ENCODE measurements at places on chromosomes 13 and 19. TPM values are rescaled to one million over a fixed set of nuclear protein-coding genes. Genes with fewer than 3 reads are reported as not detected.

ZNF850 gene
- polyA plus RNA-seq: 0.27 TPM

LENG1 gene
- 9.5 TPM for polyA plus RNA-seq

TDRD3 gene
- 10.1 TPM for polyA plus RNA-seq

ZNF180 gene
- 4.6 TPM for polyA plus RNA-seq

IFI30 gene
- polyA plus RNA-seq: 480 TPM

C1QTNF9B gene
- not detected for polyA plus RNA-seq

IL4I1 gene
- polyA plus RNA-seq: not detected

FRY gene
- 2.0 TPM for polyA plus RNA-seq

MISP gene
- polyA plus RNA-seq: 189 TPM

LHB gene
- 8.9 TPM for polyA plus RNA-seq

FAM174C gene
- 118 TPM for polyA plus RNA-seq

SMIM44 gene
- polyA plus RNA-seq: 0.49 TPM

USE1 gene
- polyA plus RNA-seq: 40.5 TPM

DNA sequence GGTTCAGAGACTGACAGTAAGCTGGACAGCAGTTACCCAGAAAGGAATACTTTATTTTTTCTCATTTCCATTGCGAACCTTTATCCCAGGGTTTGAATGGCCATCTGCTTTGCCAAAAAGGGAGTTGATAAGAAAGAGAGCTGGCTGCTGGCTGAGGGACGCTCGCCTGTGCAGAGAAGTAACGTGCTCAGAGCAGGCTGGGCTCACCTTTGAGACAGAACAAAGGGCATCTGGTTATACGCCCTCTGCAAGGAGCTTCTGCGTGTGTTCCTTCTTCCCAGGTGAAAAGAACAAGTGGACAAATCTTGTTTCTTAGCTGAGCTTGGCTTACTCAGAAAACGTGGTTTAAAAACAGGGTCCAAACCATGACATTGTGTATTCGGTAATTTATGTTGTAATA is 47.4 kb downstream of the EFNB2 start:
- peak; percentile 92 for DNase-seq
- H3K27me3 ChIP-seq: peaks cover 2% of the 10 kb centered on the region

DNA sequence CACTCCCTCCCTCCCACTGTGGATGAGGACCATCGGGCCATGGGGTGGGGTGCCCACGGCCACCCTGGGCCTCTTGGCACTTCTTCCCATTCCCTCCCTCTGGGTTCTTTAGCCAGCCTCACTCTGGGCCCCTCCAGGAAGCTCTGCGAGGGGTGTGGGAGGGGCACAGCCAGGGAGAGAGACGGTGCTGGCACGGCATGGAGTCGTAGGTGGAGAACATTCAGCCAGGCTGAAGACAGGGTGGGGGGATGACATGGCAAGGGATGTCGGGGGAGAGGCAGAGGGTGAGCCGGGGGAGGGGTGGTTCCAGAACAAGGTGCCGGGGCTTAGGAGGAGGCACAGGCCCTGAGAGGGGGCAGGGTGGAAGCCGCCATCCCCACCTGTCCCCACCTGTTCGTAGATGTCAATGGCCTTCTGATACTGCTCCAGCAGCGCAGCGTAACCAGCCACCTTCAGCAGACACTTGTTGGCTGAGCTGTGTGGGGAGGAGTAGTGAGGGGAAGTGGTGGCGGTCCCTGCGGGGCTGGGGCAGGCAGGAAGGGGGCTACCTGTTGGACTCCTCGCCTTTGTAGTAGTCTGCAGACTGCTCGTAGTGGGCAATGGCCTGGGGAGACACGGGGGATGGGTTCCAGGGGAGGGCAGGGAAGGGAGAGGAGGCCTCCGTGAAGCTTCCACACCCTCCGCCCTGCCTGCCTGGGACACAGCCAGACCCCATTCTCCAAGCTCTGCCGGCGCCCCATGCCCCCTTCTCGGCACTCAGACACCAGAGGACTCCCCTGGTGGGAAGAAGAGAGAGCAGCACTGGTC is 8.8 kb upstream of the KPTN start:
- H3K4me1 ChIP-seq: no peaks in the 10 kb centered on the region
- peaks cover 9% of the 10 kb centered on the region for H3K36me3 ChIP-seq
- no peak overlapping the region for H3K27ac ChIP-seq
- H3K27me3 ChIP-seq: no peaks in the 10 kb centered on the region

GRCh38 chr13:107250628-107251027 is 682.7 kb upstream of the ARGLU1 start:
- no peaks in the 10 kb centered on the region for H3K4me1 ChIP-seq
- no peak overlapping the region for H3K27ac ChIP-seq
- DNase-seq: no peak
- H3K4me3 ChIP-seq: no peak overlapping the region

DNA sequence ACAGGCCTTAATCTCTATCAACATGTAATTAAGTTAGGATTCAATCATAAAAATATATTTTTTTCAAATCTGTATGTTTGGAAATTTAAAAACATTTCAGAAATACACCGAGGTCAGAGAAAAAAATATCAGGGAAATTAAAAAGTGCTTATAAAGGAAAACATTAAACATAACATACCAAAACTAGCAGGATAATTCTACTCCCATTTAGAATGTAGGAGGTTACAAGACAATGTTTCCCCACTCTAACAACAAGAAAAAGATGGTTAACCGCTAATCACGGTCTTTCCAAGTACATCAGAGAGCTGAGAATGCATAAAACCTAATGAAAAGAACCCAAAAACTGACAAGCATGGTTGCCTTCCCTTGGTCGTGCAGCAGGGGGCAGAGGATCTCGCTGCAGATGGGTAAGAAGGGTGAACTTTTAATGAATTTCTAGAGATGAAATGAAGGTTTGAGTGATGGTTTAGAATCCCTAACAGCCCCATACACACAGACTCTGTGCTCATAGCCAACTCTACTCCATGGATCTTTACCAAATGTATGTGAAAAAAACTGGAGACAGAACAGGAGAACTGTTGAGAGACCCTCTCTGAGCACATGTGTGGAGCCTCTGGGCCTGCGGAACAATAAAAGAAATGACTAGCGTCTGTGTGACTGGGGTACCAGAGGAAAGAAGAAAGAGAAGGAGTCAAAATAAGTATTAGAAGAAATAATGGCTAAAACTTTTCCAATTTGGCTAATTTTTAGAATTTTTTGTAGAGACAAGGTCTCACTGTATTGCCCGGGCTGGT is 51.3 kb upstream of the LSM14A start:
- H3K27ac ChIP-seq: no peak overlapping the region
- no peak overlapping the region for H3K4me3 ChIP-seq
- no peaks in the 10 kb centered on the region for H3K36me3 ChIP-seq

DNA sequence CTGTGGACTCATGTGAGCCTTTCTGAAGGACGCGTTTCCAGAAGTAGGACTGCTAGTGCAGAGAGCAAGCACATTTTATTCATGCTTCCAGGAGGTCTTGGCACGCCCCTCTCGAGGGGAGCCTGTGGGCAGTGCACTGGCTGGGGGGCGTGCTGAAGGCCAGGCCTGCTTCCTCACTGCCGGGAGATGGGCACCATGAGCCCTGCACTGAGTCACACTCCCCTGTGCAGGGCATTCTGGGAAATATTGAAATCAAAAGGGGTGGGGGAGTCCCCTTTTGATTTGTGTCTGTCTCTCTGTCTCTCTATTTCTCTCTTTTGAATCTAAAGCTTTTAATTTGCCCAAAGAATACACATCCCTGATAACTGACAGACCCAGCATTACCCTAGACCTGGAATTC is 34.0 kb downstream of the DPF1 start:
- H3K27me3 ChIP-seq: no peaks in the 10 kb centered on the region
- no peak overlapping the region for H3K4me3 ChIP-seq
- peaks cover 16% of the 10 kb centered on the region for H3K36me3 ChIP-seq
- no peaks in the 10 kb centered on the region for H3K4me1 ChIP-seq

DNA sequence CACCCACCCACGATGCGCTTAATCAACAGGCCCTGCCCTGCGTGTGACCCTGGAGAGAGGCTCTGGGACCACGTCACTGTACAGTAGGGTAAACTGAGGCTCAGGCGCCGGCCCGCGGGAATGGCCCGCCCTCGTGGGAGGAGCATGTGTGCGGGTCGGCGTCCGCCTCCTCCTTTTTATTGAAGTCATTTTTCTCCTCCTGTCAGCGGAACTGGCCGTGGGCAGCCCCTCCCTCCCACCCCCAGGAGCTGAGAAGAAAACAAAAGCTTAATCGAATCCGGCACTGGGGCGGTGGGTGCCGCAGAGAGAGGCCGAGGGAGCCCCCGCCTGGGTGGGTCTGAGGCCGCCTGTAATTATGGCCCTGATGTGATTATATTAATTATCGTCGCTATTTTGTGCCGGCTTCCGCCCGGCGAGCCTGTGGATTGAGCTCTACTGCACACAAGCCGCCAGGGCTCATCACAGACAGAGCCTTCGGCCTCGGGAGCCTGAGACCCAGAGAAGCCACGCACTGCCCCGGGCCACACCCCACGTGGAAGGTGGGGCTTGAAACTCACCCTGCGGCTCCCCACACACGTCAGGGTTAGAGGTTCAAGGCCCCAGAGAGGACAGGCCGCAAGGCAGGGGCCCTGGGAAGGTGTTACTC is 7.0 kb downstream of the C2CD4C start:
- no peak for DNase-seq
- H3K27me3 ChIP-seq: peaks cover 8% of the 10 kb centered on the region
- H3K27ac ChIP-seq: no peak overlapping the region
- no peaks in the 10 kb centered on the region for H3K4me1 ChIP-seq
- H3K4me3 ChIP-seq: no peak overlapping the region

GRCh38 chr13:46858776-46859175 is 38.1 kb downstream of the HTR2A start:
- no peaks in the 10 kb centered on the region for H3K36me3 ChIP-seq
- no peak overlapping the region for H3K27ac ChIP-seq
- H3K4me1 ChIP-seq: no peaks in the 10 kb centered on the region
- no peak for DNase-seq

GRCh38 chr19:32453736-32454135 is 48.2 kb downstream of the DPY19L3 start:
- no peaks in the 10 kb centered on the region for H3K4me1 ChIP-seq
- no peaks in the 10 kb centered on the region for H3K27me3 ChIP-seq
- peaks cover 19% of the 10 kb centered on the region for H3K36me3 ChIP-seq
- H3K27ac ChIP-seq: no peak overlapping the region
- H3K4me3 ChIP-seq: no peak overlapping the region

- H3K4me1 ChIP-seq: no peaks in the 10 kb centered on the region
- H3K36me3 ChIP-seq: no peaks in the 10 kb centered on the region
- H3K27me3 ChIP-seq: no peaks in the 10 kb centered on the region
- no peak for DNase-seq
Measured at GRCh38 chr13:99828123-99828522, 143.4 kb downstream of the ZIC5 start.

GRCh38 chr13:100842136-100842535 is 167.5 kb upstream of the TMTC4 start:
- no peak overlapping the region for H3K4me3 ChIP-seq
- no peak for DNase-seq
- no peak overlapping the region for H3K27ac ChIP-seq
- no peaks in the 10 kb centered on the region for H3K27me3 ChIP-seq

- no peaks in the 10 kb centered on the region for H3K27me3 ChIP-seq
- peaks cover under 1% of the 10 kb centered on the region for H3K4me1 ChIP-seq
- H3K27ac ChIP-seq: peak overlapping the region; percentile 52
- H3K4me3 ChIP-seq: no peak overlapping the region
Measured at GRCh38 chr19:38706792-38707511, 37.3 kb downstream of the CAPN12 start.

DNA sequence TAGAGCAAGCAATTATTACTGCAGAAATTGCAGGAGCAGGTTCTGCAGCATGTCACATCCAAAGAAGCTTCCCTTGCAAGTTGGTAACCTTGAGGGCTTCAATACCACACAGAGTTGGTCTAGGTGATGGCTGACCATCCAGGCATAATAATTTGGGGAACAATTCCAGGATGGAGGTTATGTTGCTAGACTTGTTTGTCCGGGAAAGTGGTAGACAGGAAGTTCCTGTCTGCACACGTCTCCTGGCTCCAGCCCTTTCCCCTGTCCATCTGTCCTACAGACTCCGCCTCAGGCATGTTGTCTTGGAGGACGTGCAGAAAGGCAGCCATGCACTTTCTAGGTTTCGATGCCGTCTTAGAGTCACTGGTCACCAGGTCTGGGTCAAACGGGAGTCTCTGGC is 26.0 kb downstream of the DPRX start:
- H3K27me3 ChIP-seq: no peaks in the 10 kb centered on the region
- H3K27ac ChIP-seq: no peak overlapping the region
- H3K4me1 ChIP-seq: no peaks in the 10 kb centered on the region
- no peaks in the 10 kb centered on the region for H3K36me3 ChIP-seq

- no peak overlapping the region for H3K27ac ChIP-seq
- H3K4me1 ChIP-seq: no peaks in the 10 kb centered on the region
- no peak for DNase-seq
- H3K4me3 ChIP-seq: no peak overlapping the region
- no peaks in the 10 kb centered on the region for H3K36me3 ChIP-seq
Measured at GRCh38 chr13:41917641-41918040, 43.3 kb downstream of the VWA8 start.

DNA sequence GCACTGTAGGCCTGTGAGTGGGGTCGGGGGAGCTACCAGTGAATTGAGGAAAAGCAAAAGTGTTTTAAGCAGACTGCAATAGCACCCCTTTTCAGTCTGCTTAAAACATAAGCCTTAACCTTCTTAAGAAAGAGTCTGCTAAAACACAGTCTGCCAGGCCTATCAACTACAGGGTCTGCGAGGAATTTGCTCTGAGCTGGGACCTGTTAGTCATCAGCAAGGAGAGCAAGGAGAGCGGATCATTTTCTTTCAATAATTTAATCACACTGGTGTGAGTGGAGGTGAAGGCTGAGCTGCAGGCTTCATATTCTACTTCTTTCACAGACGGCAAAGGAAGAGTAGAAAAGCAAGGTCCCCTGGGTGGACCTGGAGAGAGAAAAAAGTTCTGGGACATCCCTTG is 342.7 kb downstream of the ENOX1 start:
- DNase-seq: no peak
- no peak overlapping the region for H3K27ac ChIP-seq
- H3K4me3 ChIP-seq: no peak overlapping the region
- H3K4me1 ChIP-seq: no peaks in the 10 kb centered on the region
- H3K27me3 ChIP-seq: peaks cover 4% of the 10 kb centered on the region
- no peaks in the 10 kb centered on the region for H3K36me3 ChIP-seq

- no peak overlapping the region for H3K27ac ChIP-seq
- no peaks in the 10 kb centered on the region for H3K27me3 ChIP-seq
- no peaks in the 10 kb centered on the region for H3K4me1 ChIP-seq
Measured at GRCh38 chr13:44822291-44822690, 167.0 kb downstream of the NUFIP1 start.

DNA sequence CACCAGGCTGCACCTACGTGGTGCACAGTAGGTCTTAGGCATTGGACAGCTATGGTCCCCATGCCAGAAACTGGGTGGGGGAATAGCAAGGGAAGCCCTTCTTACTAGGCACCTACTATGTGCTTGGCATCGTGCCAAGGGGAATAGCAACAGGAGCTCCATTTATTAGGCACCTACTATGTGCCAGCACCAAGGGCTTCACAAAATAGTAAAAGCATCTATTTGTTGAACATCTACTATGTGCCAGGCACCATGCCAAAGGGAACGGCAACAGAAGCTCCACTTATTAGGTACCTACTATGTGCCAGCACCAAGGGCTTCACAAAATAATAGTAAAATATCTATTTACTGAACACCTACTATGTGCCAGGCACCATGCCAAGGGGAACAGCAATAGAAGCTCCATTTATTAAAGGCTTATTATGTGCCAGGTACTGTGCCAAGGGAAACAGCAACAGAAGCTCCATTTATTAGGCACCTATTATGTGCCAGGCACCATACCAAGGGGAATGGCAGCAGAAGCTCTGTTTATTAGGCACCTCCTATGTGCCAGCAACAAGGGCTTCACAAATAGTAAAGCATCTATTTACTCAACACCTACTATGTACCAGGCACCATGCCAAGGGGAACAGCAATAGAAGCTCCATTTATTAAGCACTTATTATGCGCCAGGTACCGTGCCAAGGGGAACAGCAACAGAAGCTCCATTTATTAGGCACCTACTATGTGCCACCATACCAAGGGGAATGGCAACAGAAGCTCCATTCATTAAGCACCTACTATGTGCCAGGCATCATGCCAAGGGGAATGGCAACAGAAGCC is 108.5 kb downstream of the PTPRS start:
- no peaks in the 10 kb centered on the region for H3K36me3 ChIP-seq
- no peak for DNase-seq
- H3K27me3 ChIP-seq: peaks cover 4% of the 10 kb centered on the region
- H3K4me3 ChIP-seq: no peak overlapping the region
